ENCODE measurements at places on chromosomes 1 and 21.

- no peak for DNase-seq
These were observed 6.6 kb downstream of the H6PD start for GRCh38 chr1:9240914-9241820.

DNA sequence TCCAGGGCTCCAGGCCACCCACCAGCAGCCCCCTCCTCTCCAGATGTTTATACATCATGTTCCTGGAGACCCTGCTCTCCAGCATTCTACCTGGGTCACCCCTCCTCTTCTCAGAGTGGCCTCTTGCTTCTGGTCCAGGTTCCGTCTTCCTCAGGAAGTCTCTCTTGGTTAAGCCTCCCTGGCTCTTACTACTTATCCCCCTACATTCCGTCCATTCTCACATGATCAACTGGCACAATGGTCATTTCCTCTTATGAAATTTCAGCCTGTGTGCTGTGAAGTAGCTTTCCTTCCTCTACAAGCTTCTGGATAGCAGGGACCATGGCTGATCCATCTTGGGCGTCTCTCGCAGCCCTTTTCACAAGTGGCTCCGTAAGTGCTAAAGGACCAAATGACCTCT lies 33.9 kb upstream of the ATP2B4 start:
- peak; percentile 57 for DNase-seq

DNA sequence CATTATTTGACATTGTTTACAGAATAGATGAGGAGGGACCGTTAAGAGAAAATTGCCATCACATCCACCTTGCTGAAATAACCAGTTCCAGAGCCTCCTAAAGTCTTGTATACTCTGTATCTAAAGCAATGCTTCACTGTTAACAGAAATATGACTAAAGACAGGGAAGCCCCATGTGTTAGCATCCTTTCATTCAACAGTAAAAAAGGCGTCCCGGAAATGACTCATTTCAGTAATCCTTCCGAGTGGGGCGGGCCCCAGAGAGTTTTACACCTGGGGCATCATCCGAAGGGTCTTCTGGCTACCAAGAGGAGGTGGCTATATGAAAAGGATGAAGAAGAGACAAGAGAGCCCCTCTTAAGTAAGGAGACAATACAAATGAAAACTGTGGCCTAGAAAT lies 227.2 kb downstream of the SLC45A1 start:
- DNase-seq: no peak

- no peak for DNase-seq
These were observed 37.6 kb downstream of the FCRL2 start for GRCh38 chr1:157739229-157739901.

DNA sequence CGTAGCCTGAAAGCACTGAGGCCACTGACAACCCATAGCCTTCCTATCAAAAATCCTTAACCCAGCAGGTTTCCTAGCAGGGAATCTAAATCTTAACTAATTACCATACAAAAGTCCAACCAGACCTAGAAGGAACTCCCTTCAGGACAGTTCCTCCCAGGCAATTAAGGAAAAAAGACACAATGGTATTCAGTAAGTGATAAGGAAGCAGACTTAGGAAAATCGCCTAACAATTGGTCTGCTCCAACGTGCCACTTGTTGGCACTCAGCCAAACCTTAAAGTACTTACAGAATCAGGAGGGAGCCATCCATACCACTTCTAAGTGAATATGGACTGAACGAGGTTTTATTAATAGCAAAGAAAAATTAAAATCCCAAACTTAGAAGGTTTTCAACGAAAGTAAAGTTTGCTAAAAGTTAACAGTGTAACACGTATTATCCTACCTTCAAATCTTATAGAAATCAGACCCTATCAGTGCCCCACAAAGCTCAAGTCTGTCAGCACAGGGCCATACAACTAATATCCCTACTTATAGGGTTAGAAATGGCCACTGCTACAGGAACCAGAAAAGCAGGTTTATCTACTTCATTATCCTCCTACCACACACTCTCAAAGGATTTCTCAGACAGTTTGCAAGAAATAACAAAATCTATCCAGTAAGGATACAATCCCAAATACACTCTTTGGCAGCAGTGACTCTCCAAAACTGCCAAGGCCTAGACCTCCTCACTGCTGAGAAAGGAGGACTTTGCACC lies 29.0 kb downstream of the SPATA6 start:
- DNase-seq: no peak

DNA sequence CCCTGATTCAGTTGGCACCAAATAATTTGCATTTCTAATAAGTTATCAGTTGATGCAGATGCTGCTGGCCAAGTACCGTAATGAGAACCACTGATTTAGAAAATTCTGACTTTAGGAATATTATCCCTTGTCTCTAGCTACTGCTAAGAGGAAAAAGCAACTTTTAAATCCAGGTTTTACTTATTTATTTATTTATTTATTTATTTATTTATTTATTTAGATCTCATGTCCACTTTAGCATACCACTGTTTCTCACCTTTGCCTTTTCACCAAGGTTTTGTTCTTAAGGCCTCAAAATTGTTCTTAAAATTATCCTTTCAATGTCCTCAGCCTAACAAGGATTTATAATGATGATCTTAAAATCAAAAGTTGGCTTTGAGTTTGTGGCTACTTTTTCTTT lies 8.7 kb upstream of the CYYR1 start:
- no peak for DNase-seq

- DNase-seq: no peak
These were observed 31.8 kb upstream of the ENAH start for GRCh38 chr1:225684741-225685140.

GRCh38 chr21:14526199-14526598 lies 19.9 kb downstream of the SAMSN1 start:
- DNase-seq: no peak

DNA sequence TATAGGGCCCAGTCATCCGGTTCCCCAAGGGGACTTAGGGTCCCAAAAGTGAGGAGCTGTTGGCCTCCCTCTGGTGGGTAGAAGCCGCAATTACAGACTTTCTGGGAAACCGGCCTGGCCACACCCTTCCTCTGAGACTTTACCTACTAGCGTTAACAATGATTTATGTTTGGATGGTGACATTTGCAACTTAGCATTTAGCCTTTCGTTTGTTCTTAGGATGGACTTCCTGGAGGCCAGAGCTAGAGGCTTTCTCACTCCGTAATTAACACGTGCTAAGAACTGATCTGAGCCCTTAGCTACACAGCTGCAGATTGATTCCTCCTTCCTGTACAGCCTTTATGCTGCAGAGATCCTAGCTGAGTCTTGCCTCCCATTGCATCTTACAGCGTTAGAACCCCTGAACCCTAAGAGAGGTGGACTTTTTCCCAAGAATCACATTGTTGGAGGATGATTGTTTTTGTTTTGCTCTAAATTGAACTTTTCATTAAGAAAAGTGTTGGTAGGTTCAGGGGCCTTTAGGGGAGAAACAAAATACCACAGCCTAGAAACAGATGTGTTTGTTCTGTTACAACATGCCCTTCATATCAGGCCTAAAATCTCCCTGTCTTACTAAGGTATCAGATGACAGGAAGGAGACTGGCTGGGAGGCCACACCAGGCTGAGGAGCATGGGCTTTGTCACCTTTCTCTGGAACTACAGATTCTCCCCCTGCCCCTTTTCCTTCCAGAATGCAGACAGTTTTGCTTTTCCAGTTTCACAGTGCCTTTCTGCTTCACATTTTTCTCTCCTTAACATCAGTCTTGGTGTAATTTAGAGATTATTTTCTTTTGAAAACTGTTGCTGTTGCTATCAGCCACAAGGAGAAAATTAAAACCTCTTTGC lies 1.9 kb downstream of the S100A11 start:
- DNase-seq: peak; percentile 75

GRCh38 chr1:94754570-94754969 lies 65.6 kb upstream of the SLC44A3 start:
- DNase-seq: no peak

Data from GM03348 (cell line).